K562 (cell line): ENCODE measurements at places on chromosomes 4 and X. TPM values are rescaled to one million over a fixed set of nuclear protein-coding genes. Genes with fewer than 3 reads are reported as not detected.

- no peak overlapping the region for H3K27ac ChIP-seq
- peaks cover 10% of the 10 kb centered on the region; the same call in 1 of the 3 replicates for H3K36me3 ChIP-seq
- H3K4me3 ChIP-seq, result no peak overlapping the region
- DNase-seq, result no peak
- H3K4me1 ChIP-seq, result peaks cover 20% of the 10 kb centered on the region
Observed at GRCh38 chrX:132043977-132044376, 20.9 kb downstream of the STK26 start.

- H3K27ac ChIP-seq, result no peak overlapping the region
- no peaks in the 10 kb centered on the region for H3K4me1 ChIP-seq
- H3K27me3 ChIP-seq, result no peaks in the 10 kb centered on the region
- no peak overlapping the region for H3K4me3 ChIP-seq
- no peak for DNase-seq
- no peaks in the 10 kb centered on the region for H3K36me3 ChIP-seq
Observed at GRCh38 chr4:189147005-189147929, 793.4 kb upstream of the FRG1 start.

GRCh38 chr4:6665320-6665654 is 24.8 kb downstream of the MRFAP1 start:
- peaks cover 14% of the 10 kb centered on the region for H3K4me1 ChIP-seq
- no peaks in the 10 kb centered on the region for H3K36me3 ChIP-seq

DNA sequence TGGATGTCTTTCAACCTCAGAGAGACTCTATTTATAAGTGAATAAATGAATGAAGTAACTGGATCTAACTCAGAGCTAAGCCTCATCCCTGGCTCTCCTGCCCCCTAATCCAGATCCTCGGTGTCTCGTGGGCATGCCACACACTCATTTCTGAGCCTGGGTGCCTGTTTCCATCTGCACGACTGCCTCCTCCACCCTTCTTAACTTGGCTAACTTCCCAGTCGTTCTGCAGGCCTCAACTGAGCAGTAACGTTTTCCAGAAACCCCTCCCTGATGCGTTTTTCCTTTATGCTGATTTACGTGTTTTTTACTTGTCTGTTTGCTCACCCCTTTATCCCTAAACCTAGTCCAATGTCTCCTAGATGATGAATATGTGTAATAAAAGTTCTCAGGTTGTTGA is 186.9 kb upstream of the HS3ST1 start:
- DNase-seq, result no peak
- H3K27ac ChIP-seq, result no peak overlapping the region
- H3K27me3 ChIP-seq, result no peaks in the 10 kb centered on the region
- no peaks in the 10 kb centered on the region for H3K36me3 ChIP-seq
- H3K4me1 ChIP-seq, result no peaks in the 10 kb centered on the region

DNA sequence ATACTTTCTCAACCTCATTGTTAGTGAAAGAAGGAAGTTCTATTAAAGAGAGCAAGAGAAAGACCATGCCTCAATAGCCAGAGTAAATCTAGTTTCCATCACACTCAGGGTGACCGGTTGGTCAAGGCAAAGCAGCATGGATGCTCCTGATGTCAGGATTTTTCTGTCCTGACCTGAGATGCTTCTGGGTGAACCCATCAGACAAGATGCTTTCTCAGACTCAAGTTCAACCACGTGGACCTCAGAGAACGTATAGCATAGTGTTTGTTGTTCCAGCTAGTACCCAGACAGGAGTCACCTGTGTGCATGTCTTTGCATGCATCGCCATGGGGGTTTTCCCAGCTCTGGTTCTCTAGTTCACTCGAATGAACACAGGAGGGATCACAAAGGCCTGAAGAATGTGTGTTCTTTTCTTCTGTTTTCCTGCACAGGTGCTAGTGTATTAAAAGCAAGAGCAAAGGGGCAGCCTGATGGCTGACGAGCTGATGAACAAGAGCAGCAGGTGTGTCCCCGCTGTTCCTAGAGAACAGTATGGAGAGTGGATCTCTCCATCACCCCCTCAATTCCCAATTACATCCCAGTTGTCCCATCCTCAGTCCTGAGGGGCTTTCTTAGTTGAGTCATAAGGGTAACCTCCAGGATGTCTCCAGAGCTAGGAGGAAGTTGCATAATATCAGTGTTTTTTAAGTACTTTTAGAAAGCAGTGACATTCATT is 110.5 kb upstream of the ENPP6 start:
- H3K4me3 ChIP-seq, result no peak overlapping the region
- no peaks in the 10 kb centered on the region for H3K27me3 ChIP-seq
- H3K27ac ChIP-seq, result no peak overlapping the region
- no peaks in the 10 kb centered on the region for H3K36me3 ChIP-seq

DNA sequence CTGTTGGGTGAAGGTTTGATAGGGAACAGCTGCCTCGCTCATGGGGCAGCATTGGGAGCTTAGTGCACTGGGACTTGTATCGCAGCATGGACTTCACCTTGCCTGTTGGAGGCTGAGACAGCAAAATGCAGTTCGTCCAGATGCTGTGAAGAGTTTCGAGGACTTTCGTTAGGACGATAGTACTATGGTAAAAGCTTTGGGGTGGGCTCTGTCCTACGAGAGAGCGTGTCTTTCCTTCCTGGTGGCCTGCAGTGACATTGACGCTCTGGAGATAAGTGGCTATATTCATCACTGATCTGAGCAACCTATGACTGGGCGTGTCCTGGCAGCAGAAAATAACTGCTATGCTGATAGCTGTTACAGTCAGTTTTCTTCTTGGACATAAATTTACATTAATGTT is 44.8 kb downstream of the ARHGAP10 start:
- DNase-seq, result no peak
- H3K4me1 ChIP-seq, result no peaks in the 10 kb centered on the region
- H3K27me3 ChIP-seq, result no peaks in the 10 kb centered on the region; the same call in 2 of the 3 replicates
- H3K36me3 ChIP-seq, result no peaks in the 10 kb centered on the region

Gene RAB33A
- 0.20 TPM in 1 of 2 replicates, not detected in the other for total RNA-seq

Gene CT45A5
- total RNA-seq, result 8.8 and 9.4 TPM in 2 replicates

Gene XAGE5
- total RNA-seq, result 0.38 TPM in 1 of 2 replicates, not detected in the other

Gene SLIT2
- total RNA-seq, result 6.0 and 6.3 TPM in 2 replicates
